ENCODE measurements at places on chromosomes 4 and X.

- DNase-seq: no peak
These were observed 6.2 kb downstream of the RAB40A start for GRCh38 chrX:103513067-103513466.

- no peak for DNase-seq
These were observed 137.6 kb upstream of the SPIN4 start for GRCh38 chrX:63488546-63489373.

- no peak for DNase-seq
These were observed 6.3 kb downstream of the DCHS2 start for GRCh38 chr4:154485127-154485773.

GRCh38 chrX:1167918-1168481 is 44.4 kb downstream of the CRLF2 start:
- DNase-seq: no peak

- no peak for DNase-seq
These were observed 366.6 kb upstream of the GALNT7 start for GRCh38 chr4:172802032-172802431.

DNA sequence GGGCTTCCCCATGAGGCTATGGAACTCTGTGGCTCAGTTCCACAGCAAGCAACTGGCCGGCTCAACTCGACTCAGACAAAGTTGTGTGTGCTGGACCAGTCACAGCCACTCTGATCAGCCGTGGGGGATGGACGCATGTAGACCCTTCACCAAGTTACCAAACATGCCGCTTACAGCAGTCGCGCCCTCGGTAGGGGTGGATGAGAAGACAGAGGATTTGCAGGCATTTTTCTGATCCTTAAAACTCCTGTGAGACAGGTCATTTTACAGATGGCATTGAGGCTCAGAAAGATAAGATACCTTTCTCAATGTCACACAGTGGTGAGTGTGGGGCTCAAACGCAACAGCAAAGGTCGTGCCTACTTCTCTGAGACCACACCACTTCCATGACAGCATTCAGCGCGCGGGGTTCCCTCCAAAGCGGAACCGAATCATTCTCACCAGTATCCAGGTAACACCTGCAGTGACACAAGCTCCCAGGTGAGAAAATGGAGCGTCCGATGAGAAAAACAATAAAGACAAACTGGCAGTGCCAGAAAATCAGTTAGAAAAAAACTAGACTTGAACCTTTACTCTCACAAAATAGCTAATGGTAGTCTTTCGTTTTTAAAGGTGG is 83.6 kb downstream of the RELL1 start:
- DNase-seq: no peak

DNA sequence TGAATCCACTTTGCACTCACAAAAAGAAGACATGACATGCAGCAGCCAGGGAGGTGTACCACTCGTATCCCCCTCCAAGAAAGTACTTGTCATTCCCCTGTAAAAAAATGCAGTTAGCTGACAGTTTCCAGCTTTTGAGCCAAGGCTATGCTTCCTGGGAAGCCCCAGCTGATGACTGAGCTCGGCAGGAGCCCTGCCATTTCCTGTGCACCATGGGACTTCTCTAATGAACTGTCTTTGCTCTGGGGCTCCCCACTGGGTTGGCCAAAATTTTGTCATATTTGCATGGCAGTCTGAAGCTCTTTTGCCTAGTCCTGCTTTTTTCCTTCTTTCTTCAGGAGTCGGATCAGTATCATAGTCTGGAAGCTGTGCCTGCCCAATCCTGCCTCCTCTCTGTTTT is 104.5 kb upstream of the MAOA start:
- no peak for DNase-seq

DNA sequence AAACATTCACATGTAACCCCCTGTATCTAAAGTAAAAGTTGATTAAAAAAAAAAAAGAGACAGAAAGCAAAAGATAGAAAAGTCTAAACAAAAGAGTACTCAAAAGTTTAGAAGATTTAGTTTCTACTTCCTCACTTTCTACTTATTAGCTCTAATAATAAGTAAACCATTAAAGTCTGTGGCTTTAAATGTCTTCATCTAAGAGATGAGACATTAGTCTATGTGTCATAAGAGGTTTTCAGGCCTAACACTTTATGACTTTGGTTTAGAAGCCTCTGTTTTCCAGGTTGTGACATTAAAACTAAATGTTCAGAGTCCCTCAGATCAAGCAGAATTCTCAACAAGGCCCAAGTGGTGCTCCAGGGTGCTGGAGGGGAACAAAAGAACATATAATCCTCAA is 42.2 kb upstream of the GUCY1A1 start:
- no peak for DNase-seq

GRCh38 chr4:180058691-180059215 is 2184.4 kb upstream of the TENM3 start:
- peak; percentile 25 for DNase-seq

GRCh38 chr4:62457356-62457755 is 1257.2 kb downstream of the ADGRL3 start:
- DNase-seq: no peak

GRCh38 chr4:7244331-7244665 is 52.0 kb downstream of the SORCS2 start:
- no peak for DNase-seq

GRCh38 chrX:28351801-28352200 is 235.4 kb upstream of the IL1RAPL1 start:
- no peak for DNase-seq

GRCh38 chr4:99800332-99801004 is 16.2 kb upstream of the DAPP1 start:
- no peak for DNase-seq

DNA sequence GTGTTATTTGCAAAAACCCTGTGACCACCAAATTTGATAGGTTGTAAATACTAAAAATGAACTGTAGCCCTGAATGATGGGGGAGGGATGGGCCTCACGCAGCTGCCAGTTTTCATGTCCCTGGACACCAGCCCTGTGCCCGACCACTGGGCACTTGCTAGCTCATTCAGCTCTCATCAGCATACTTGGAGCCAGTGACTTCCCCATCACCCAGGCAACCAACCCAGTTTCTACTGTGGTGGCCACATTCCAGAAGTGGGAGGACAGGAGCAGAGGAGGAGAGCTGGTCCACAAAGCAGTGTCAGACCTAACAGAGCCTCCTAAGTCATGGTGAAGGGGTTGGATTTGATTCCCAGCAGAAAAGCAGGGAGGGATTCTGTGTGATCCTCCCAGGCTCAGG is 128.2 kb downstream of the CPEB2 start:
- no peak for DNase-seq

- no peak for DNase-seq
These were observed 905.2 kb downstream of the TRAM1L1 start for GRCh38 chr4:116180157-116180601.

DNA sequence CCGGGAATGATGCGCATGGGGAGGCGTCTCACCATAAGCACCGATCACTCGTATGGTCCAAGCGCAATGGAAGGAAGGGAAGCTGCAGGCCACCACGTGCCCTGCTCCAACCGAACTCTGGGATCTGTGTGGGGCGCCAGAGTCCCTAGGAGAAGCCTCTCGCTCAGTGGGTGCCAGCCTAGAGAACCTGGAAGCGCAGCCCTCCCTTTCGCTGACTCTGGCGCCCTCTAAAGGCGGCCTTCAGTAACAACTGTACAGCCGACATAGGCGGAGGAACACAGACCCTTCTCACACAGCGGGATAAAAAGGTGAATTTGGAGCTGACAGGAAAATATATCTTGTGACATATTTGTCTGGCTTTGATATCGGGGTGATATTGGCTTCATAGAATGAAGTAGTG is 76.0 kb downstream of the INTS6L start:
- no peak for DNase-seq

- DNase-seq: peak; percentile 53
These were observed 290.6 kb upstream of the TAPT1 start for GRCh38 chr4:16516796-16517439.

- no peak for DNase-seq
These were observed 1.6 kb upstream of the PHOX2B start for GRCh38 chr4:41750121-41750625.

GRCh38 chrX:75131973-75132627 is 24.0 kb downstream of the ABCB7 start:
- no peak for DNase-seq

DNA sequence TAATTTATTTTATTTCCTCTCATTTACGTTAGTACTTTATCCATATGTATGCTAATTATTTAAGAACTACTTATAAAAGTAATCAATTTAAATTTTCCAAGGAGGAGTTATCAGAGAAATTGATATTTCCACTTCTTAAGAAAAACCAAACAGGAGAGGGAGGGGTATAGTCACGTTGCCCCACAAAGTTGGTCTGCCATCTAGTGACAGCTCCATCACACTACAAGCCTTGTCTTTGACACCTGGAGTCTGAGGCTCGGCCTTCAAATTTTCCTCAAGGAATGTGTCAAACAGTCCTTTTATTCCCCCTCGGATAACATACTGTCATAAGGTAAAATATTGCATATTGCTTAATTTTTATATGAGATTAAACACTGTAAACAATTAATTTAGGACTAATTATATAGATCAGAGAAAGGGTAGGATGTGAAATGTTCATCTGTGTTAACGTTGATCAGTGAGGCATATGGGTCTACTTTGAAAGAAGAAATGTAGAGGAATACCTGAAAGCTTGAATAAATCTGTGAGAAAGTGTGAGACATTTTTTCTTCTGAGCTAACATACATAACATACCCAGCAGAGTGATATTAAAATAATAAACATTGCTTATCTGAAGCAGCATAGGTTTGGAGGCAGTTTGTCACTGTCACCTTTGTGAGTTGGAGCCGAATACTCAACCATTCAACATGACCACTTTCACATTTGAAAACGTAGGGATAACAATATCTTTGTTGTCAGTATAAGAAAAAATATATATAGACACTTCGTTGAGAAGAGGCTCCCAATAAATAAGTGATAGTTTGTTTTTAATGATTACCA is 114.4 kb downstream of the GLRA3 start:
- no peak for DNase-seq

DNA sequence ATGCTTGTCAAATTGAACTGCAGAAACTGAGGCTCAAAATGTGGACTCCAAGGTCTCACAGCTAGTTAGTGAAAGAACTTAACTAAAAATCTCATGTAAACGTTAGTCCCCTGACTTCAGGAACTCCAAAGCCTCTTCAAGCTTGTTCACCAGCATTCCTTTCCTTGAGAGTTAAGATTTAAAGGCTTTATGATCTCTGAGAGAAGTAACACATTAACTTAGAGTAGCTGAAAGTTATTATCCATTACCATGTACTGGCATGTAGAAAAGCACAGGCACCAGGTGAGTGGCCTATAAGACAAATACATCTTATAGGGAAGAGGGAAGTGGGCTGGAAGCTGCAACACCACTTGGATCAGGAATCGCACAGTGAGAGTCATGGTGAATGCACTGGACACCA is 15.3 kb downstream of the PARM1 start:
- DNase-seq: no peak

DNA sequence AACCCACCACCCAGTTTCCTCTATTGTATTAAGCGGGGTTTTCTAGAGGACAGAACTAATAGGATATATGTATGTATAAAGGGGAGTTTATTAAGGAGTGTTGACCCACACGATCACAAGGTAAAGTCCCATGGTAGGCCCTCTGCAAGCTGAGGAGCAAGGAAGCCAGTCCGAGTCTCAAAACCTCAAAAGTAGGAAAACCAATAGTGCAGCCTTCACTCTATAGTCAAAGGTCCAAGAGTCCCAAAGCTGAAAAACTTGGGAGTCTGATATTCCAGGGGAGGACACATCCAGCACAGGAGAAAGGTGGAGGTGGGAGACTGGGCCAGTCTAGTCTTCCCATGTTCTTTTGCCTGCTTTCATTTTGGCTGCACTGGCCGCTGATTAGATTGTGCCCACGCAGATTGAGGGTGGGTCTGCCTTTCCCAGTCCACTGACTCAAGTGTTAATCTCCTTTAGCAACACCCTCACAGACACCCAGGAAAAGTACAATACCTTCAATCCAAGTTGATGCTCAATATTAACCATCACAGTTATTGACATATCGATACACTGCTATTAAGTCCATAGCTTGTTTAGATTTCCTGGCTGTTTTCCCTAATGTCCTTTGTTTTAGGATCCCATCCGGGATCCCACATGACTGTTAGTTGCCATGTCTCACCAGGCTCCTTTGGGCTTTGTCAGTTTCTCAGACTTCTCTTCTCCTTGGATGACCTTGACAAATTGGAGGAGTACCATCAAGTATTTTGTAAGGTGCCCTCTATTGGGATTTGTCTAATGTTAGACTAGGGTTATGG is 12.2 kb downstream of the UCHL1 start:
- no peak for DNase-seq

- no peak for DNase-seq
These were observed 21.0 kb upstream of the GEMIN8 start for GRCh38 chrX:14050709-14051108.

DNA sequence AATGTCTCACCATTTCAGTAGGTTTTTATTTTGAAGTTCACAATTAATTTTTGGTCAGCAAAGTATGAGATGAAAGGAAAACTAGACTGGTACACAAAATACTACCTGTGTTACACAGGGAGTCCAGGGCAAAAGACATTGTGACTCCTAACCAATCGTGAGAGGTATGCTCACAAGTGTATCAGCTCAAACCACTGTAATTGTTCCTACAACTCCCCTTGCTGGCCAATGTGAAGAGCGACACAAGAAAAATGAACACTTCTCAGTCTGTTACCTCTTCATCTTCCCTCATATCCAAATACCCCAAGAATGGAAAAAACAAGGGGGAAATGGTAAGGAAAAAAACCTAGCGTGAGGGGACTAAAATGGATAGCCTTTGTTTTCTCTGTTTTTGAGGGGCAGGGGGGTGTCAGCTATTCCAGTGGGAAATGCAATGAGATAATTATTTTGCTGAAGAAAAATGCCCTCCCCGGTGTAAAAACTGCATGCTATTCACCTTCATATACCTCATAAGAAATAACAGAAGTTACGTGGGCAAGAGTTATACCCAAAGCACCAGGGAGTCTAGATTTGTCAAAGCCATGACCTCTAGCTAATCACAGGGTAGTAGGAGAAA is 30.6 kb upstream of the NSUN7 start:
- peak; percentile 24 for DNase-seq

DNA sequence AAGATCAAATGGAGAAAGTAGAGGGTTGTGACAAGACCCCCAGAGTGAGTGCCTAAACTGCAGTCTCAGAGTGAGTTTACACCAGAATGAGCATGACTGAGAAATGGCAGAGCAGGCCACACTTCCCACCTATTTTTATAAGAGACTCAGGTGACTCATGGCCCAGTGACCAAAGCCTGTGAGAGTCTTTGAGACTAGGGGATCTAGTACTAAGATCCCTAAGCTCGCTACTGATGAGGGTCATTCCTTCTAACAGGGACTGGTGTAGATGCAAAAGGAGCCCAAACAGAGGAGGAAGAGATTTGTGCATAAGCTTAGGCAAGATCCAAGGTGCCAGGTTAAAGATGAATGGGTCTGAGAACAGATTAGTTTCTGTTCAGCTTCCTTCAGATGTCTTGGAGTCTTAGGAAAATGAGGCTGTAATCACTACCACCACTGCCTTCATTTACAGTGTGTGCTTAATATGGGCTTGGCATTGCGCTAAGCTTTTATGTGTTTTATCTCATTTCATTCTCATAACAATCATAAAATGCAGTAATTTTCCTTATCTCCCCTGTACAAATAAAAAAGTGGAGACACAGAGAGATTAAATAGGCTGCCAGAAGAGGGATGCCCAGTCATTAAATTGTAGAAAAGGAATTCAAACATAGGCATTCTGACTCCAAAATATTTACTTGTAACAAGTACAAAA is 62.8 kb downstream of the RWDD4 start:
- DNase-seq: no peak

Data from fibroblast of skin of left biceps (primary cell).